RCC 7860 (cell line): ENCODE measurements at places on chromosomes 5 and 9.
A peak's percentile ranks its signal among the peaks of the same experiment; 100 is the strongest.

GRCh38 chr9:91908746-91909145, 41.3 kb downstream of the ROR2 start:
- no peak for DNase-seq

DNA sequence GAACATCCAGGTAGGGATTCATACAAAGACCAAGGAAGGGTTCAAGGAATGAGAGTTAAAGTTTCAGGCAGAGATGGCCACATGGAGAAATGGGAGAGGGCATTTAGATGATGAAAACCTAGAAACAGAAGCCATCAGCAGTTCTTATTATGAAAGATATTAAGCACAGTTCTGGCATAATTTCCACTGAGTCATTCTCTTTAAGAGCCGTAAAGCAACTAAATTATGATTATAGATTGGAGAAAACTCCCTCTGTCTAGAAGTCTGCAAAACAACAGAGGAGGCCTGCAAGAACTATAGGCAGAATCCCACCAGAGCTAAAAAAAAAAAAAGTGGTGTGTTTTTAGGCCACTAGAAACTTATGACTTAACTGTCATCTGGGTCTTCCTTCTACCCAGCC, 157.1 kb upstream of the MPDZ start:
- no peak for DNase-seq

GRCh38 chr5:58902765-58903164, 319.9 kb downstream of the RAB3C start:
- DNase-seq: no peak

- DNase-seq: no peak
These were observed 267.5 kb downstream of the NR3C1 start for GRCh38 chr5:143135832-143136551.

- DNase-seq: no peak
These were observed 7.9 kb downstream of the G3BP1 start for GRCh38 chr5:151779531-151780125.

DNA sequence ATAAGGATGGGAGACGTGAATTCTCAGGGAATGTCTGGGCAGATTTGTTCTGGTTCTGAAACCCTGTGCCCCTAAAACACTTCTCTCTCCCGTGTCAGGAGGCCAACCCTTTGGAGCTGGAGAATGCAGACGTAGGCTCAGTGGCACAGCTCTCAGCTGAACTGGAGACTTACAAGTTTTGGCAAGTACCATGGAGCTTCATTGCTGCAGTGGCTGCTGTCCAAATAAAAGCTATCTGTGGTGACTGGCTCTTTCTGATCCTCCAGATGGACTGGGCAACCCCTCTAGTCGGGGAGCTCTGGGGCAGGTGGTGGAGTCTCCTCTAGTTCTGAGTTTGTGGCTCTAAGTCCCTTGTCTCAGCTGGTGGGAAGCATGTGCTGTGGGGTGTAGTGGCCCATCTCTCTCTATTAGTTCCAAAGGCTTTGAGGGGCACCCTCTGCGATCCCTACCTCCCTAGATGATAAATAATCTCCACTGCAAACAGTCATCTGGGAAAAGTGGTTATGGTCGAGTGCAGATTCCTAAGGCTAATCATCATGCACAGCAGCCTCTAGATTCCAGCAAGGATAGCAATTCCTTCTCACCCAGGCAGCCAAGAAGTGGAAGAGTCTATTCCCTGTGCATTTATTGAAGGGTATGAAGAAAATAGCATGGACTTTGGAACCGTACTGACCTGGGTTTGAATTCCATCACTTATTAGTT, 204.2 kb upstream of the KLF4 start:
- peak; percentile 90 for DNase-seq

DNA sequence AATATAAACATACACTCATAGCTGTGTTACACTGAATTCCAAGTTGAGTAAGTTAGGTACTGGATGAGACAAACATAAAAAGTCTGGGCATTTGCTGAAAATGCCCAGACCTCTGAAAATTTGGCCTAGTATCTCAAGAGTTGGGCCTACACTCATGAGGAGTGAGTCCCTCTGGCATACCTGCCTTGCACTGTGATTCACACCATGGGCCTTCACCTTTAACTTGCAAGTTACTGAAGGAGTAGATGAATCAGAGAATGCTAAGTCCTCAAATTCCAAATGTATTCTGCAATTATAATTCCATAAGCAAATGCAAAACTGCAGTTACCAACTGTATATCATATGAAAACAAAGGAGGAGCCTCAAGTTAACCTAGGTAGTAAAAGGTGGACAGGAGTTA, 32.3 kb upstream of the C9orf40 start:
- DNase-seq: no peak

- no peak for DNase-seq
These were observed 307.3 kb upstream of the NREP start for GRCh38 chr5:112064271-112064701.

DNA sequence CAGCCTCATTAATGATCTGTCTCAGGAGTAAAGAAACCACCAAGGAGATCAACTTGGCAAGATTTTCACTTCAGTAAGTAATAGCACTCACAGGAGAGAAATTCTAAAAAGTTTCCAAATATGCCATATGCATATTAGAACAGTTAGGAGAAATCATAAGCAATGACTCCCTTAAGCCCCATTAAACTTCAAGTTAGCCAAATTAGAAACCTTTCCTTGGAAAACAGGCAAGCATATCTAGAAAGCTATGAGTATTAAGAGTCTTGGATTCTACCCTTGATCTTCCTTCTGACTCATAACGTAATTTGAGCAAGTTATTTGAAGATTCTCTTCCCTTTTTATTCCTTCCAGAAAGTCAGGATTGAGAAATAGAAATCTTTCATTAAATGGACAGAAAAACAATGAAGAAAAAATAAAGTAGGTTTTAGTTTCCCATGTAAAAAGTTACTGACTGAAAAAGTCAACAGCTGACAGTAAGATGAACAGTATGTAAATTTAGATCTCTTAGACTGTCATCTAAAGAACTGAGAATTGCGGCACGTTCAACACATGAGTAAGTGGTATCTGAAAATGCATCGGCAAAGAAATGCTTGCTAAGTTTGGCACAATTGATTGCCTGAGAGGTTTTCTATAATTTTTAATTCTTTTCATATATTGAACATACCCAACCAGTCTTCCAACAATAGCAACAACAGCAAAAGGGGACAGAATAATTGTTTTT, 565.7 kb upstream of the FTMT start:
- no peak for DNase-seq

DNA sequence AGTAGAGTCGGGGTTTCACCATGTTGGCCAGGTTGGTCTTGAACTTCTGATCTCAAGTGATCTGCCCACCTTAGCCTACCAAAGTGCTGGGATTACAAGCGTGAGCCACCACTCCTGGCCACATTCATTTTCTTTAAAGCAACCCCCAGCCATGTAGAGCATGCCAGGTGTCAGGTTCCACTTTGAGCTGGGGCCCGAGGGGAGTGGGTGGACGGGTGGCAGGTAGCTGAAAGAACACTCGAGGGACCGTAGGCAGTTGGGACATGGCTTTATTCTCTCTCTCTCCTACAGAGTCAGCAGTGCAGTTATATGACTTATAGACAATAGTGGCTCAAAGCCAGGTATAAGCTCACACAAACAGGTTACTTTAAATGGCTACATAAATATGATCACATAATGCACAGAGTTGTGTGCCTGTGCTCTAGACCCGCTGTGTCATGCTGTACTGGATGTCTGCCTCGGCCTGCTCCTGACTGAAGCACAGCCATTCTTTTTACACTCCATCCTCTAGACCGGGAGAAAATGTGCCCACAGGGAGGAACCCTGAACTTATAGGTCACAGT, 60.5 kb upstream of the FAM120A start:
- no peak for DNase-seq

DNA sequence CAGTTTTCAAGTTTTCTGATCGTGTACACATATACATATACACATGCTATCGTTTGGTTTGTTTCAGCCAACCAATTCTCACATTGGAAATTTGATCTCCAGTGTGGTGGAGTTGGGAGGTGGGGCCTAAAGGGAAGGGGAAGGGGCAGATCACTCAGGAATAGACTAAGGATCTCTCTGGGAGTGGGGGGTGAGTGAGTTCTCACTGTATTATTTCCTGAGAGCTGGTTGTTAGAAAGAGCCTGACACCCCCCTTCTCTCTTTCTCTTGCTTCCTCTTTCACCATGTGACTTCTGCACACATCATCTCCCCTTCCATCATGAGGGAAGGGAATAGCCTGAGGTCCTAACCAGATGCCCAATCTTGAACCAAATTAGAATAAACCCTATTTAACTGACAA, 551.7 kb downstream of the MAT2B start:
- no peak for DNase-seq

GRCh38 chr9:93266521-93267001, 82.6 kb downstream of the WNK2 start:
- no peak for DNase-seq

DNA sequence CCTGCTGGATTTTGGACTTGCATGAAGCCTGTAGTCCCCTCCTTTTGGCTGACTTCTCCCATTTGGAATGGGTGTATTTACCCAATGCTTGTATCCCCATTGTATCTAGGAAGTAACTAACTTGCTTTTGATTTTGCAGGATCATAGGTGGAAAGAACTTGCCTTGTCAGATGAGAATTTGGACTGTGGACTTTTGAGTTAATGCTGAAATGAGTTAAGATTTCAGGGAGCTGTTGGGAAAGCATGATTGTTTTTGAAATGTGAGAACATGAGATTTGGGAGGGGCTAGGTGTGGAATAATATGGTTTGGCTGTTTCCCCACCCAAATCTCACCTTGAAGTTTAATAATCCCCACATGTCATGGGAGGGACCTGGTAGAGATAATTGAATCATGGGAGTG, 189.6 kb upstream of the CDKN2B start:
- DNase-seq: no peak

- DNase-seq: no peak
These were observed 85.1 kb downstream of the YIPF5 start for GRCh38 chr5:144085381-144085780.

DNA sequence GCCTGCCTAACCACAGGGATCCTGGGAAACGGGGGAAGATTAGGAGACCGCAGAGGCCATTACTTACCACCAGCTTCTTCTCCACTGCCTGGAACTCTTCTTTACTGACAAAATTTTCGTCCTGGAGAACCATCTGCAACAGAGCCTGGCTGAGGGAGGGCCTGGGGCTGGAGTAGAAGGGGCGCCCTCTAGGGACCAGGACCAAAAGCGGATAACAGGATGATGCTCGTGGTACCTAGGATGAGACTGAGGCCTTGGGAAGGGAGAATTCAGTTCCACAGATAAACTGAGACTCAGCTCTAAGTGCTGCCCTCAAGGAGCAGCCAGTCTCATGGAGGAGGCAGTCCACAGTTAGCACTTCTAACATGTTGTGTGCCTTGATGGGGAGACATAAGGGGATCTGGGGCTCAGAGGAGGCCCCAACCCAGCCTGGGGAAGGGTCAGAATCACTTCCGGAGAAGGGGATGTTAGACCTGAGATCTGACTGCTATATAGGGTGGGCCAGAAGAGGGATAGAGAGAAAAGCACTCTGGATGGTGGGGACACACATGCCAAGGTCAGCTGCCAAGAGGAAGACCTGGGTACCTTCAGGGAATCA, 1.2 kb downstream of the SPATA24 start:
- DNase-seq: no peak

DNA sequence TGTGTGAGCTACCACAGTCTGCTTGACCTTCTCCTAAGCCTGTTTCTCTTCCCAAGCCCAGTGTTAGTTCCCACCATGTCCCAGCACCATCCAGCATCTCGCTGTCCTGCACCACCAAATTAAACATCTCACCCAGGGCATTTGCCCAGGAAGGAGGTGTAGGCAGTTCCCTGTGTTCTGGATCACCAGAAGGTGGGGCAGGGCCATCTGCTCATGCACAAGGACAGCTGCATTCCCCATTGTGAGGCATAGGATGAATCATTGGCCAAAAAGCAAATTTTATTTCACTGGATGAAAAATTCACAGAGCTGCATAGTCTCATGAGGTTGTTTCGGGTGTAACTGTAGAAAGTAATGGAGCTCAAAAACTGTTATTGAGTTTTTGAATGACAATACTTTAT, 89.5 kb upstream of the GRIA1 start:
- no peak for DNase-seq

- DNase-seq: peak; percentile 81
These were observed 36.4 kb downstream of the PWWP2A start for GRCh38 chr5:160082614-160083500.

GRCh38 chr5:10502578-10502977, 60.9 kb downstream of the ROPN1L start:
- no peak for DNase-seq

DNA sequence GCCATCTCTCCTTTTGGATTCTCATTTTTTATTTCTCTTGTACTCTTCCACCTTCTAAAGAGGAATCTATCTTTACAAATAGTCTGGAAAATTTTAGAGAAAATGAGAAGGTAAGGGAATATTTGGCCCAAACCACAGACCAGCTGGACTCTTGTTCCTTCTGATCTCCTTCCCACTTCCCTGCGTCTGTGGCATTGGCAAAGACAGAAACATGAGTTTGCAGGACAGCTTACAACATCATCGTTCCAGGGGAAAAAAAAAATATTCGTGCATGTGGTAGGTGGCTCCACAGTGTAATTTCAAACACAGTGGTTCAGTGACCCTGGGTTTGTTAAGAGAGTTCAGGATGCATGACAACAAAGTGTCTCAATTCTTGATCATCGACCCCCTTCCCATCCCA, 755.0 kb downstream of the DNAH5 start:
- DNase-seq: no peak

- DNase-seq: no peak
These were observed 77.6 kb upstream of the ADRB2 start for GRCh38 chr5:148748702-148749392.

GRCh38 chr9:79616971-79617370, 45.2 kb downstream of the TLE4 start:
- DNase-seq: no peak

- peak; percentile 25 for DNase-seq
These were observed 128.8 kb downstream of the GPBP1 start for GRCh38 chr5:57302643-57303042.

- DNase-seq: peak; percentile 40
These were observed 6.8 kb downstream of the IFNA8 start for GRCh38 chr9:21415493-21416267.

DNA sequence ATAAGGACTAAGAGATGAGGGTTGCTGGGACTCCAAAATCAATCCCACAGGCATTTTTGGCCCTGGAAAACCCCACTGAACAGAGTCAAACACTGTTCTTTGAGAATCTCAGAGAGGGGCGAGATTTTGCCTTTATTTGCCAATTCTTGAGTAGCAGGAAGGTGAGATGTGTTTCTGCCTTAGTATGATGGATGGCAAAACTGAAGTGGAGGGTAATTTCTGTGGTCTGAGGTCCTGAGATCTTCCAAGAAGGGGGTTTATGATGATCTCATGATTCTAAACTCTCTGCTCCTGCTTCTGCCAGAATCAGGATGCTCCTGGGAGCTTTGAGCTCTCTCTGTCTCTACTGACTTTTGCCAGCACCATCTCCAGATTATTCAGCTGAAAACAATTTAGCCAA, 174.8 kb upstream of the CLINT1 start:
- no peak for DNase-seq

GRCh38 chr5:32462618-32463017, 18.1 kb upstream of the ZFR start:
- DNase-seq: peak; percentile 47

- DNase-seq: no peak
These were observed 281.1 kb downstream of the DOCK8 start for GRCh38 chr9:495739-496138.

- DNase-seq: peak; percentile 50
These were observed 52.7 kb downstream of the RNF145 start for GRCh38 chr5:159156426-159157238.
